ENCODE measurements at places on chromosomes 5 and 9.

DNA sequence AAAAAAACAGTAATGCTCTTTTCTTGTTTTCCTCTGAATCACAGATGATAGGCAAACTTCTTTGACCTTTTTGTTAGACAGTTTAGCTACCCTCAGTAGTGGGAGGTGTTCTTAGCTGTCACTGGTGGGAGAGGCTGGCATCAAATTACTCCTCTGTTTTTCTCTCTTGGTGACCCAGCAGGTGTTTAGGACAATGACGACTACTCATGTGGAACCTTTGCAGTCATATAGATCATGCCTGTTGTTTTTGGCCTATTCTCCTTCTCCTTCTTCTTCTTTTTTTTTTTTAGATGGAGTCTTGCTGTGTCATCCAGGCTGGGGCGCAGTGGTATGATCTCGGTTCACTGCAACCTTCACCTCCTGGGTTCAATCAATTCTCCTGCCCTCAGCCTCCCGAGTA is 15.4 kb upstream of the NPR2 start:
- no peak for DNase-seq
- H3K27ac ChIP-seq = no peak overlapping the region
- no peaks in the 10 kb centered on the region for H3K27me3 ChIP-seq
- H3K36me3 ChIP-seq = peaks cover 8% of the 10 kb centered on the region
- no peak overlapping the region for H3K4me3 ChIP-seq
- no peaks in the 10 kb centered on the region for H3K4me1 ChIP-seq

- H3K4me1 ChIP-seq = peaks cover 12% of the 10 kb centered on the region
- no peak for DNase-seq
- peaks cover 15% of the 10 kb centered on the region for H3K27me3 ChIP-seq
Measured at GRCh38 chr9:121298689-121299466, 30.9 kb downstream of the GSN start.

GRCh38 chr5:141881886-141882285 is 3.7 kb upstream of the PCDH1 start:
- H3K36me3 ChIP-seq = no peaks in the 10 kb centered on the region
- no peak for DNase-seq
- no peak overlapping the region for H3K27ac ChIP-seq
- H3K4me3 ChIP-seq = no peak overlapping the region
- H3K4me1 ChIP-seq = peaks cover 17% of the 10 kb centered on the region

- H3K4me1 ChIP-seq = no peaks in the 10 kb centered on the region
- no peak overlapping the region for H3K4me3 ChIP-seq
- H3K36me3 ChIP-seq = no peaks in the 10 kb centered on the region
- H3K27me3 ChIP-seq = peaks cover 7% of the 10 kb centered on the region
- no peak for DNase-seq
Measured at GRCh38 chr9:90020276-90020871, 415.6 kb downstream of the GADD45G start.

- no peaks in the 10 kb centered on the region for H3K4me1 ChIP-seq
- H3K36me3 ChIP-seq = no peaks in the 10 kb centered on the region
- H3K27me3 ChIP-seq = no peaks in the 10 kb centered on the region
- H3K4me3 ChIP-seq = no peak overlapping the region
- no peak for DNase-seq
Measured at GRCh38 chr9:121851641-121852091, 200.2 kb downstream of the DAB2IP start.

- H3K4me1 ChIP-seq = peaks cover 2% of the 10 kb centered on the region
- no peak for DNase-seq
- peaks cover 26% of the 10 kb centered on the region for H3K27me3 ChIP-seq
- H3K36me3 ChIP-seq = no peaks in the 10 kb centered on the region
- no peak overlapping the region for H3K4me3 ChIP-seq
Measured at GRCh38 chr5:176637556-176637955, 7.1 kb downstream of the EIF4E1B start.

- no peaks in the 10 kb centered on the region for H3K36me3 ChIP-seq
- DNase-seq = no peak
- H3K4me3 ChIP-seq = no peak overlapping the region
- H3K4me1 ChIP-seq = no peaks in the 10 kb centered on the region
- H3K27me3 ChIP-seq = peaks cover 5% of the 10 kb centered on the region
Measured at GRCh38 chr5:168307925-168308584, 16.6 kb downstream of the WWC1 start.

- no peaks in the 10 kb centered on the region for H3K27me3 ChIP-seq
- H3K4me1 ChIP-seq = peaks cover 3% of the 10 kb centered on the region
- H3K27ac ChIP-seq = no peak overlapping the region
Measured at GRCh38 chr5:95524423-95524822, 30.4 kb downstream of the SKIC3 start.

DNA sequence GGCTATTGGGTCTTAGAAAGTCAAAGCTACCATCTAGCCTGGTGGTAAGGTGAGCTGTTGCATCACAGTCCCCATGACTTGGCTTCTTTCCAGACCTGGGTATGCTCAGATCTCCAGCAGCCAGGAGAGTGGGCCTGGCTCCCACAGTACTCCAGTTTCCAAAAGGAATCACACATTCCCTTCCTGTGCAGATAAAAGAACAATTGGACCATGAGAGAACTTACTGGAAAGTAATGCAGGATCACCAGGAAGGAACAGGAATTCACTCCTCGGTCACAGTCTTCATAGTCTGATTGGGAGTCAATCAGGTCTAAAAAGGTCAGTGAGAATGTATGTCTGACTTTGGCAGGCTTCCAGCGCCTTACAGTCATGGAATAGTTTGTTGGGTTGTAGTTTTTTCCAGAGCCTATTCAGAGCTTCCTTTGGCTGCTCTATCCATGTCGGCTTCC is 47.8 kb upstream of the CD180 start:
- no peak overlapping the region for H3K27ac ChIP-seq
- no peaks in the 10 kb centered on the region for H3K27me3 ChIP-seq
- H3K4me3 ChIP-seq = no peak overlapping the region
- DNase-seq = no peak
- H3K36me3 ChIP-seq = no peaks in the 10 kb centered on the region

GRCh38 chr5:87400305-87400899 is 12.3 kb downstream of the CCNH start:
- H3K36me3 ChIP-seq = peaks cover 54% of the 10 kb centered on the region
- DNase-seq = no peak
- H3K4me1 ChIP-seq = peaks cover 30% of the 10 kb centered on the region

GRCh38 chr5:91382530-91383026 is 539 bp downstream of the ARRDC3 start:
- no peaks in the 10 kb centered on the region for H3K27me3 ChIP-seq
- peak; percentile 52 for DNase-seq
- peak overlapping the region; percentile 96 for H3K27ac ChIP-seq
- peak overlapping the region; percentile 98 for H3K4me3 ChIP-seq
- peaks cover 19% of the 10 kb centered on the region for H3K4me1 ChIP-seq

DNA sequence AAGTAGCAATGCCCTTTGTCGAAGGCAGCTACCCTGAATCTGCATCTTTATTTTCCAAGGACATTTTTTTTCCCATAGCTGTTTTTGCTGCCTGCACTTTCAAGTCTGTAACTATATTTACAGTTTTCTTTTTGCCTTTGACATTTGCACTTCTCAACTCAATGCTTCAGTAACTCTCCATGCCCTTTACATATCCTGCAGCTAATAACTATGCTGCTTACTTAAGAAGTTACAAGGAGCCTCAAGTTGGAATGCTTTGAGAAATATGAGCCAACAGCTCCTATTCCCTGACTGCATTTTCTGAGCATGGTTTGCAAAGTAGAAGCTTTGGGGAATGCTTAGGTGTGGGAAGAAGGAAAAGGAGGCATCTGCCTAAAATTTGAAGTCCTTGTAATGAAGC is 194.8 kb upstream of the TRPC7 start:
- H3K36me3 ChIP-seq = no peaks in the 10 kb centered on the region
- H3K27ac ChIP-seq = no peak overlapping the region
- no peaks in the 10 kb centered on the region for H3K4me1 ChIP-seq
- no peak overlapping the region for H3K4me3 ChIP-seq

GRCh38 chr5:128197896-128198522 is 114.4 kb downstream of the SLC12A2 start:
- no peaks in the 10 kb centered on the region for H3K27me3 ChIP-seq
- peaks cover 19% of the 10 kb centered on the region for H3K36me3 ChIP-seq
- peaks cover 43% of the 10 kb centered on the region for H3K4me1 ChIP-seq
- H3K4me3 ChIP-seq = no peak overlapping the region

- H3K4me3 ChIP-seq = no peak overlapping the region
- H3K27ac ChIP-seq = no peak overlapping the region
- H3K27me3 ChIP-seq = peaks cover 34% of the 10 kb centered on the region
- no peak for DNase-seq
- H3K36me3 ChIP-seq = no peaks in the 10 kb centered on the region
- H3K4me1 ChIP-seq = no peaks in the 10 kb centered on the region
Measured at GRCh38 chr9:101442318-101442717, 6.7 kb upstream of the ALDOB start.

- H3K27ac ChIP-seq = no peak within 1 kb of the TSS
- no peaks in the 10 kb centered on the region for H3K4me1 ChIP-seq
- no peaks in the 10 kb centered on the region for H3K27me3 ChIP-seq
- no peaks in the 10 kb centered on the region for H3K36me3 ChIP-seq
- H3K4me3 ChIP-seq = peak within 1 kb of the TSS; percentile 65
- peak; percentile 48 for DNase-seq
Measured at GRCh38 chr9:133163504-133164172, at the start of gene GBGT1. GBGT1 (minus strand) TSS chr9:133163914; CDS start chr9:133162412, 1,502 bp downstream.

- no peak for DNase-seq
- no peak overlapping the region for H3K27ac ChIP-seq
- no peaks in the 10 kb centered on the region for H3K27me3 ChIP-seq
- no peaks in the 10 kb centered on the region for H3K4me1 ChIP-seq
Measured at GRCh38 chr9:134847752-134848432, 32.7 kb upstream of the FCN2 start.

- no peak overlapping the region for H3K27ac ChIP-seq
- DNase-seq = no peak
- no peak overlapping the region for H3K4me3 ChIP-seq
- peaks cover 24% of the 10 kb centered on the region for H3K4me1 ChIP-seq
- H3K36me3 ChIP-seq = no peaks in the 10 kb centered on the region
- H3K27me3 ChIP-seq = no peaks in the 10 kb centered on the region
Measured at GRCh38 chr9:89281106-89281505, 29.9 kb upstream of the CKS2 start.

DNA sequence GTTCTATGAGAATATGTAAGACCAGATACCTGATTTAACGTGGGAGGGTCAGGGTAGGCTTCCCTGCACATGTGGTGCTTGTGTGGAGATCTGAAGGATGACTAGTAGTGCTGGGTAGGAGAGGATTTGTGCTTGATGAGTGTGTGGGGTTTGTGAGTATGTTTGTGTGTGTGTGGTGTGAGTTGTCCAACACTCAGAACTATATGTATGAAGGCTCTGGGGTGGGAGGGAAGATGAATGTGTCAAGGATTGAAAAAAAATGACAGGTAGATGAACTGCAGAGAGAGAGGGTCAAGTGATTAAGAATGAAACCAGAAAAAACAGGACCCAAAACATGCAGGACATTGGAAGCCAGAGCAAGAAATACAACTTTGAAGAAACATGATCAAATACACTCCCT is 154.6 kb upstream of the NR3C1 start:
- no peak overlapping the region for H3K4me3 ChIP-seq
- H3K4me1 ChIP-seq = peaks cover 16% of the 10 kb centered on the region
- DNase-seq = no peak

DNA sequence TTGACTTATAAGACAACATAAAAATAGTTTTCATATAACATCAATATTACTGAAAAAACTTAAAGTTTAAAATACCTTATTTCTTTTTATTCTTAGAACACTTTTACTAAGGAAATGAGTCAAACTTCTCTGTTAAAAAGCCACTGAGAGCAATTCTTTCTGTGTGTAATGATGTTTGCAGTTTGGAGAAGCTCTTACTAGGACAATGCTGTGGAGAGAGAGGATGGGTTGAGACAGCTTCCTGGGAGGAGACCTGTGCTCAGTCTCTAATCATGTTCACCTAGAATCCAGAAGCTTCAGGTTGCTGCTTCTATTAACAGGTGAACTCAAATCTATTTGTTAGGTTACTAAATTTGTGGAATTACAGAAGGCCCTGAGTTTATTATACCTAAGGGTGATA is 198.5 kb downstream of the DNAH5 start:
- H3K27ac ChIP-seq = no peak overlapping the region
- no peak for DNase-seq
- H3K27me3 ChIP-seq = no peaks in the 10 kb centered on the region
- H3K4me3 ChIP-seq = no peak overlapping the region
- no peaks in the 10 kb centered on the region for H3K4me1 ChIP-seq

DNA sequence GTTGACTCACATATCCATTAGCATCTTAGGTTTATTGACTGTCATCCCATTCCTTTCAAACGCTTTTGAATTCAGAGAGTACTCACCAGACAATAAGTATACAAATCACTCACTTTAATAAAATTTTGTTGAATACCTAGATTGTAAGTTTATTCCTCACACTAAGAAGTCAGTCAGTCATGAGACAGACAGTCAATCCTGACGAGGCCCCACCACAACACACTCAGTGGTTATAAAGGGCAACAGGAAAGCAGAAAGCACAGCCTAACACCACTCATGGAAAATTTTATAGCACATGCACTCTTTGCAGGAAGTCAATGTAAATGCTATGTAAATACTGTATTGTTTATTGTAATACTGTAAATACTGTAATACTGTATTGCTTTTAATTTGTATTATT is 176.3 kb upstream of the PTGER4 start:
- H3K4me1 ChIP-seq = peaks cover 25% of the 10 kb centered on the region
- H3K27ac ChIP-seq = no peak overlapping the region
- no peak overlapping the region for H3K4me3 ChIP-seq

GRCh38 chr9:86766912-86767311 is 180.4 kb downstream of the GAS1 start:
- DNase-seq = no peak
- no peak overlapping the region for H3K4me3 ChIP-seq
- no peak overlapping the region for H3K27ac ChIP-seq
- peaks cover 5% of the 10 kb centered on the region for H3K27me3 ChIP-seq
- no peaks in the 10 kb centered on the region for H3K36me3 ChIP-seq

- H3K27ac ChIP-seq = no peak overlapping the region
- peaks cover 17% of the 10 kb centered on the region for H3K27me3 ChIP-seq
- H3K4me1 ChIP-seq = no peaks in the 10 kb centered on the region
Measured at GRCh38 chr9:3949744-3950143, 350.1 kb downstream of the GLIS3 start.

- no peaks in the 10 kb centered on the region for H3K36me3 ChIP-seq
- DNase-seq = no peak
- H3K4me3 ChIP-seq = no peak overlapping the region
Measured at GRCh38 chr5:141852448-141852847, 25.8 kb downstream of the PCDH1 start.

- no peak overlapping the region for H3K27ac ChIP-seq
- H3K4me3 ChIP-seq = no peak overlapping the region
- H3K36me3 ChIP-seq = no peaks in the 10 kb centered on the region
- DNase-seq = no peak
- H3K4me1 ChIP-seq = no peaks in the 10 kb centered on the region
Measured at GRCh38 chr9:15101095-15101494, 190.9 kb upstream of the FREM1 start.

DNA sequence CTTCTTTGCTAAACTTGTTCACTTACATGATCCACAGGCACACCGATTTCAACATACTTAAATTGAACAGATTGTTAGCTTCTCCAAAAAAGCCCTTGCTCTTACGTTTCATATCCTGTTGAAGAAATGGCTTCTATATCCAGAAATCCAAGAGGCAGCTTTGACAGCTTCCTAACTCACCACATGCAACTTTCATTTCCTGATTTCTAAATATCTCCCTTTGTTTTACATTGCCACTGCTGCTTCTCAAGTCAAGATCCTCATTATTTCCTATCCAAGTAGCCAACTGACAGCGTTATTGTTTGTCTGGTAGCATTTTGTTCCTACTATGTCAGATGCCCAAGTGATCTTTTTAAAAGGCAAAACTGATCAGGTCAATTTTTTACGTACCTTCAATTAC is 913.2 kb upstream of the TYRP1 start:
- H3K4me1 ChIP-seq = no peaks in the 10 kb centered on the region
- no peak overlapping the region for H3K27ac ChIP-seq
- no peaks in the 10 kb centered on the region for H3K36me3 ChIP-seq
- H3K27me3 ChIP-seq = no peaks in the 10 kb centered on the region

- peak; percentile 73 for DNase-seq
- peaks cover 3% of the 10 kb centered on the region for H3K4me1 ChIP-seq
- no peaks in the 10 kb centered on the region for H3K36me3 ChIP-seq
- no peak overlapping the region for H3K27ac ChIP-seq
- peaks cover 10% of the 10 kb centered on the region for H3K27me3 ChIP-seq
Measured at GRCh38 chr5:35089334-35090314, 41.9 kb upstream of the AGXT2 start.

All from activated CD4-positive, alpha-beta T cell treated with anti-CD3 and anti-CD28 coated beads for 36 hours (primary cell).